ENCODE measurements at places on chromosomes 6 and 20.

DNA sequence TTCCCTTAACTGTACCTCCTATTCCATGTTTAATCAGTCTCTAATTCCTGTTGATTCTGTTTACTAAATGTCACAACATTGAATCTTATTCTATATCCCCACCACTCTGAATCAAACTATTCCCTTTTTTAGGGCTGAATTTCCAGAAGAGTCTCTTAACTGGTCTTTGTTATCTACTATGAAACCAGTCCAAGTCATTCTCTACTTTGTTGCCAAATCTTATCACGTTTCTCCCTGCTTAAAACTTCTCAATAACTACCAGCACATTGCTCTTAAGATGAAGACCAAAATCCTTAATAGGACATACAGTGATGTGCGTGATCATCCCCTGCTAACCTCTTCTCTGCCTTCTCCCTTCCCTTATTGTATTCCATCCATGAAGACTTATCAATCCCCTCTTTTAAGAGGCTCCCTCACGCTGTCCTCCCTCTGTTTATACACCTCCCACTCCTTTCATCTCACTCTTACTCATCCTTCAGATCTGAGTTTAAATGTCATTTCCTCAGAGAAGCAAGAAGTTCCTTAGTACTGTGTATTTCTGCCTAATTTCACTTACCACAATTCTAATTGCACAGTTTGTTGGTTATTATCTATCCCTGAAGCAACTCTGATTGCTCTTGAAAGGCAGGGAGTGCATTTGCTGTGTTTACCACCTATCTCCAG lies 143.0 kb upstream of the AHI1 start:
- no peak for DNase-seq

- DNase-seq, result no peak
Observed at GRCh38 chr20:37308086-37309050, 18.9 kb downstream of the MANBAL start.

DNA sequence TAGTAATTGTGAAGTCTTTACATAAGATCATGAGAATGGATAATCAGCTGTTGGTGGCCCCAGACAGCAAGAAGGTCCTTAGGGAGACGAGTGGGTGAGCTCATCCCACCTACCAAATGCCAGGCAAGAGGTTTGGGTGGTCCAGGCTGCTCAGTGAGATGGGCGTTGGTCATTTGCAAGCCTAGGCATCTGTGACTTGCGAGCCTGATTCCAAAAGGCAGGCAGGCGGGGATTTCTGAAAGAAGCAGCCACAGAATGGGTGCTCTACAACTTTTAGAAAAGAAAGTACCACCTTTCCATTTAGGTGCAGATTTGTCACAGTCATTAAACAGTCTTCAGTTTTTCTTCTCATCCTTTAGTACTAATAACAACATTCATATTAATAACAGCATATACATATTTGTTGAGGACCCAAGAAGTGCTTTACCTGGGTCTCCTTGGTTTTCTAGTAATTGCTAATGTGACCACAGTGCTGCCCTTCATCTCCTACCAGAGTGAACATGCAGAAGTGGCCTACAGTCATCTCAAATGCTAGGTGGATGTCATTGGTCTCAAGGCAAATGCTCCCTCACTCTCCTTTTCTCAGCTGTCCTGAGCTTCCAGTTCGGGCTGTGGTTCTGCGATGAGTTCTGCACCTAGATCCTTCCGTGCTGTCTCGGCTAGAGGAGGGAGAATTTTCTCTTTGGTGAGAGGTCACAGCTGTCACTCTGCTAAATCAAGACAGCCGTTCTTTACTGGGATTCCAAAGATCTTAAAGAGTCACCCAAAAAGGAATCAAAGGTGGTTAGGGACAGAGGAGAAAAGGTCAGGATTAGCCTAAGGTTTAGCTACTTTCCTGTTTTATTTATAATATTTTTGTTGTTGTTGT lies 2.7 kb downstream of the WRNIP1 start:
- DNase-seq, result no peak

DNA sequence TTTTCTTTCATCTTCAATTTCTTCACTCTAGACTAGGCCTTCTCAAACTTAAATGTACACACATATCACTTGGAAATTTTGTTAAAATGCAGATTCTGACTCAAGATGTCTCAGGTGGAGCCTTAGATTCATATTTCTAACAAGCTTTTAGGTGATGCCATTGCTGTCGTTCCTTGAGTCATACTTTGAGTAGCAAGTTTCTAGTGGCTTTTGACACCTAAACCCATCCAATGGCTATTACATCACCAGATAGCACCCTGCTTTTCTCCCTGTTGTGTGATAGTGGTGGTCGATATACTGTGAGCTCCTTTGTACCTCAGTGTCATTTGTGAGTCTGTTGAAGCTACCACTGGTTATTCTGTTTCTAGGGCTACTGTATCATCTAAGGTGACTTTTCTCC lies 34.8 kb upstream of the BAG2 start:
- DNase-seq, result no peak

DNA sequence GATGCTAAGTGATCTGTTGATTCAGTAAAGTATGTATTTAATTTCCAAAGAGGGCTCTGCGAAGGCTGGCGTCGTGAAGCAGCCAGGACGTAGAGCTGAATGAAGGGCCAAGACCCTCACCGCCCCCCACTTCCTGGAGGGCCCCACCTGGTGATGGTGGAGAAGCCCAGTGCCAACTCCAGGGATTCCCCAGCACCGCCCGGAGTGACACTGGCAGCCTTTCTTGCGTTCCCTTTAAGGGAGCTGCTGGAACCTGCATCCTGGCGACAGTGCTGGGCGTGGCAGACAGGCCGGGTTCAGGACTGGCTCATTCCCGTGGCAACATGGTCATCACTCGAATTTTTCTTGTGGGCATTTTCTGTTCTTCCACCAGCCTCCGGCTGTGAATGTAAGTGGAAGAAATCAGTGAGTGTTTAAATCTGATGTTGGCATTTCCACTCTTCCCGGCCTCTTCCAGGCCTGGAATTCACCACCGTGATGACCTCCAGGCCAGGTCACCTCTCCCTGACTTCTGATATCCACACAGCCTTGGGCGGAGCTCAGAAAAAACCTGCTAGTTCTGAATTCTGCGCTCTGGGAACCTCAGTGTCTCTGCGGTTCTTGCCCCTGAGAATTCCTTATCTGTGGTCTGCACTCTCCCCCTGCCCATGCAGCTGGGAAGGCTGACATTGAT lies 57.4 kb upstream of the DACT2 start:
- no peak for DNase-seq

DNA sequence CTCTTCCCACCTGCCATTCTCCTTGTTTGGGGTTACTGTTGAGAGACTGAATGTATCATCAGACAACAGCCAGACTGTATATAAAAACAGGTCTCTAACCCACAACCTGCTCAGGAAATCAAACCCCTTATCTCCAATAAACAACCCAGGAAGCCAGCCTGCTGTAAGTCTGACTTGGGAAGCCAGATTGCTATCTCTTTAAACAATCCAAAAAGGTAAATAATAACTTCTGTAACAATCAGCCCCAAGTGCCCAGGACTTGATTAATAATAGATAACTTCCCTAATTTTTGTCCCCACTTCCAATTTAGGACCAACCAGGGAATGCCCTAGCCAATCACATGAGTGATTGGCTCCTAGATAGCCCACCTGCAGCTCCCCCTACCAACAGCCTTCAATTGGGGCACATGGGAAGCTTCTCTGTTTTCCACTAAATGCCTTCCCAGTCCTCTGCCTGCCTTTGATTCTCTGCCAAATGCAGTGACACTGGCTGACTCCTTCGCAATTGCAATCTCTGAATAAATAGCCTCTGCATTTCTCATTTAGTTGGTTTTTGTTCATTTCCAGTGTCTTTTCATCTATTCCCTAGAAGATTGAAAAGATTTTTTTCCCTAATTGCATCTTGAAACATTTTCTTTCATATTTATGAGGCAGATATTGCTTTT lies 117.1 kb upstream of the TAB2 start:
- DNase-seq, result no peak

- DNase-seq, result no peak
Observed at GRCh38 chr6:24957199-24957598, 21.4 kb upstream of the RIPOR2 start.

GRCh38 chr6:57276946-57277345 lies 40.5 kb upstream of the PRIM2 start:
- no peak for DNase-seq

GRCh38 chr6:110635096-110635495 lies 158.7 kb upstream of the SLC22A16 start:
- no peak for DNase-seq

DNA sequence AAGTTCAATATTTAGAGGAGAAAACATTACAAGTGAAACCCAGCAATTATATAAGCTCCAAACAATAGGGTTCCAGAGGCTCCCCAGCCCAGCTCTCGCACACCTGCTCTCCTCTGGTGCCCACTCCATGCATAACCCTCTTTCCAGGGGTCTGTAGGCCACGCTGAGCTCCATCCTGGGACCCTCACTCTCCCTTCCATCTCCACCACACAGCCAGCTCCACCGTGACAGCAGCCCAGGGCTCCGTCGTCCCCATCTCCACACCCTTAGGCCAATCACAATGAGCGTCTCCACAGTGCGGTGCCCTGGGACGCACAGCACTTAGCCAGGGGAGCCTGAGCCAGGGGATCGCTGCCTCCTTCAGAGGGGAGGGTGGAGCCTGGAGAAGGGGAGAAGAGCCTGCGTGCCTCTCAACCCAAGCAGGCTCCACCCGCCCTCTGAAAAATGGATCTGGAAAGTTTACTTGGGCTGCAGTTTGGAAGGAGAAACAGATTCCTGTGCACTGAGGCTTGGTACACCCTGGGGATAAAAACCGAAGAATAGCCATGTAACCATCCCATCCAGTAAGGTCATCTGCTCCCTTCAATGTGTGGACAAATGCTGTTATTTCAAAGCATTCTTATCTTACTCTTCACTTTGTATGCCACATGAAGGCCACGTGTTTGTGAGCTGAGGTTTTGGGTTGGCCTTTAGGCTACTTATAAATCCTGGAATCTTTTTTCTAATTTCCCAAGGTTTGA lies 72.4 kb upstream of the GGTLC1 start:
- DNase-seq, result no peak

DNA sequence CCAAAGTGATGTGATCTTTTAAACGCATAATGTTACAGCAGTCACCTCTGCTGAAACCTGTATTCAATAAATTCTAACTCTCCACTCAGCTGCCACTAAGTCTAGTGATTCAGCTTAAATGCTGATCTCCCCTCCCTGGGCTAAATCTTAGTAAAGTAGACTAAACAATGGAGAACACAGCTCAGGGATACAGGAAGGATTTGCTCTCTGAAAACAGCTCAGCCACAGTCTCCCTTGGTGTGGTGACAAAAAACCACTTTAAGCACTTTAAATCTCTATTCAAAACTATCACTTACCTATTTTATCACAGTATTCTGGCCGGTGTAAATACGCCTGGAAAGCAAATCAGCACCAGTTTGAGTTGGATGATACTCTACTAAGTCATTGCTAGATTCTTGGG lies 130.6 kb downstream of the RFX6 start:
- no peak for DNase-seq

DNA sequence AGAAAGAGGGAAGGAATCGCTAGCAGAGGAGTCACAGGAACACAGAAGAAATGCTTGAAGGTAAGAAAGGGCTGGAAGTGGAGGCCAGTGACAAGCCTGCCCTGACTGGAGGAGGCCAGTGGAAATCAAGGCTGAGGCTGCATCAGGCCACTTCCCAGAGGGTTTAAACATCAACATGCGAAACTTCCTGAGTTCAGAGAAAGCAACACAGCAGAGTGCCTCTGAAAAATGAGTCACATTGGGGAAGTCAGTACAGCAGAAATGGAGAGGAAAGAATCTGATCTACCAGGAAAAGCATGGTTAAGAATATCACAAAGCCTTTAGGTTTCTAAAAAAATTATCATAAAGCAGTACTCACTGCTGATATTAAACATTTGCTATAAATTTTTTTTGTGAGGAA lies 23.3 kb downstream of the NAPB start:
- DNase-seq, result no peak

DNA sequence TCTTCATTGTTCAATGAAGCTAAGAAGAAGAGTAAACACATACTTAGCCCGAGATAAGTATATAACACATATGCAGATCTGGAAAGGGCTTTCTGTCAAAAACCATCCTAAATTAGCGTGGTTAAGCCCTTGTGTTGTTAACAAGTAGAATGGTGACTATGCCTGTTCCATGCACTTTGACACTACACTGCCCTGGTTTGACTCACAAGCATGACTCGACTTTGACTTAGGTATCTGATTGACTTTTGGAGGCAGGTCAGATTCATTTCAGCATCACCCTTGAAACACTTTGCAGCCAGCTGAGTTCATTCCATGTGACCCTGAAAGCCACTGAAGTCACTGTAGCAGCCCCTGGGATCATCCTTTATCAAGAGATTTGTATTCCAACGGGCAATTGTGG lies 239.8 kb downstream of the TBX18 start:
- no peak for DNase-seq

DNA sequence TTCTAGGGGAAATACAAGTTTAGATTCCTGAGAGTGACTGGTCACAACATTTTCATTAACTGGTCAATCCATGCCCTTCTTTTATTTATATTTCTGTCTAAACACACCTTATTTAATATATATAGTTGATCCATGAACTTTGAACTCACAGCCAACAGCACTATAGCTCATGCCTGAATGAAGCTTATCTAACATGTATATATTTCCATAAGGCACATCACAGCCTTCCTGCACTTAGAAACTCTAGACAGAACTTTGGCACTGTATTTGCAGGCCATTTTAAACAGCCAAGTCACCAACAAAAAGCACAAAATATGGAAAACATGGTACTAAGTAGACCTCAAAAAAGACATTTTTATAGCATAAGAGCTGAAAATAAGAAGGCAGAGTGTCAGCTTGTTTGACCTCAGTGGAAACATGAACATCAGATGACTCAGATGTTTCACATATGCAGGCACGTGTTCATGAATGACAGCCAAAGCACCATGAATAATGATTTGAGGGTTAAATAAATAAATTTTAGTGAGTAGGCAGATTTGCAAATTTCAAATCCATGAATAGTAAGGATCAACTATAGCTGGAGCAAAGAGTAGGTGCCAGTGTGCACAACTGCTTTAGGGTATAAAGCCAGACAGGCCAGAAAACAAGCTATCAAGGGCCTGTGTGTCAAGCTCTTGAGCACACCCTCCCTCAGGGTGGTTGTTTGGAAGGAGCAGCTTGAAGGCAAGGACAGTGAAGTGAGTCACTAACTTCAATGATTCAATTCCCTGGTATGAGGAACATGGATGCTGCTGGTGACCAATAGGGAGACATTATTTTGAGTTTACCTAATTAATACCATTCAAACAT lies 88.9 kb upstream of the NT5E start:
- DNase-seq, result no peak
